ENCODE measurements at places on chromosomes 12 and 14.

- DNase-seq, result no peak
Observed at GRCh38 chr12:132066345-132066685, 77.8 kb downstream of the DDX51 start.

GRCh38 chr12:29211696-29212095 is 62.6 kb downstream of the FAR2 start:
- DNase-seq, result no peak

- DNase-seq, result no peak
Observed at GRCh38 chr14:79144896-79145295, 974.7 kb downstream of the NRXN3 start.

- no peak for DNase-seq
Observed at GRCh38 chr14:58978343-58978742, 210.1 kb upstream of the DAAM1 start.

DNA sequence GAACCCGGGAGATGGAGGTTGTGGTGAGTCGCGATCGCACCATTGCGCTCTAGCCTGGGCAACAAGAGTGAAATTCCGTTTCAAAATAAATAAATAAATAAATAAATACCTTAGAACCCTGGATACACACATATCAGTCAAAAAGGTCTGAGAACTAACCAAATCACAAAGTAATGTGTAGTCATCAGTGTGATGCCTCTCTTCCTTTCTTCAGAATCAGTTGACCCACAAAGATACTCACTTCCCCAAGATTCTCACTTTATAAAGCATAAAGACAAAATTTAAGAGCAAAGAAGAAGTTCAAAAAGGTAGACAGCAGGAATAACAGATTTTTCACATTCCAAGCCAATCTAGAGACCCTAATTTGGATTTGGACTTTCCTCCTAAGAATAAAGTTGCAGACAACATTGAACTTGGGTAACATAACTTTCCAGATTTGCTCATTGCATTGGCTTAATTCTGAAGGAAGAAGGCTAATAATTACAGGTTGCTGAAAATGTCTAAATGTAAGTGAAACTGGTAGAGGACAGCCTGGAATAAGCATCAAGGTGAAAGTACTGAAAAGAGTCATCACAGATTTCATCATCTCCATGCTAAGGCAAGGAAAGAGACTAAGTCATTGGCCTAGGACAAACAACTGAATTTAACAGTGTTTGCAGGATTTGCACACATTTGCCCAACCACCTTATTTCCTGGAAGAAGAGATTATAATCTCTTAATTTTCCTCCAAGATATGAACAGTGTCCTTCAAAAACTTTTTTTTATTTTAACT is 17.4 kb downstream of the TMED10 start:
- DNase-seq, result no peak

- no peak for DNase-seq
Observed at GRCh38 chr12:80001562-80001961, 66.7 kb upstream of the PPP1R12A start.

GRCh38 chr12:57838594-57839302 is 7.8 kb downstream of the CTDSP2 start:
- no peak for DNase-seq

GRCh38 chr12:107317751-107318555 is 224.6 kb upstream of the CRY1 start:
- peak; percentile 83 for DNase-seq

DNA sequence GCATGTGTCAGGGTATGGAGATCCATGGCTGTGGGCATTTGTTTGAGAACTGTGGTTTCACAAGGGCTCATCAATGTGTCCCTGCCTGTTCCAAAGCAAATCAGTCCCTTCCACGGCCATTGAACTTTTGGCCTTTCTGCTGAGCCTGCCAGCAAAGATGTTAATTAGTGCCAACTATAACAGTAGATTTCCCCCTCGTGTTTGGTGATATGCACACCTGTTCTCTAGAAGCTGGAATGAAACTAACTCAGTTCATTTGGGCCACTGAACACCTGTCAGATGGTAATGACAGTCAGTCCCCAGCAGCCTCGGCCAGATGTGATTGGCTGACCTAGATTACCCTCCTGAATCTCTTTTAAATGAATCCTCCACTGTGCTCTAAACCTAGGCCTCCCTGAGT is 43.2 kb downstream of the IRAK3 start:
- DNase-seq, result no peak

DNA sequence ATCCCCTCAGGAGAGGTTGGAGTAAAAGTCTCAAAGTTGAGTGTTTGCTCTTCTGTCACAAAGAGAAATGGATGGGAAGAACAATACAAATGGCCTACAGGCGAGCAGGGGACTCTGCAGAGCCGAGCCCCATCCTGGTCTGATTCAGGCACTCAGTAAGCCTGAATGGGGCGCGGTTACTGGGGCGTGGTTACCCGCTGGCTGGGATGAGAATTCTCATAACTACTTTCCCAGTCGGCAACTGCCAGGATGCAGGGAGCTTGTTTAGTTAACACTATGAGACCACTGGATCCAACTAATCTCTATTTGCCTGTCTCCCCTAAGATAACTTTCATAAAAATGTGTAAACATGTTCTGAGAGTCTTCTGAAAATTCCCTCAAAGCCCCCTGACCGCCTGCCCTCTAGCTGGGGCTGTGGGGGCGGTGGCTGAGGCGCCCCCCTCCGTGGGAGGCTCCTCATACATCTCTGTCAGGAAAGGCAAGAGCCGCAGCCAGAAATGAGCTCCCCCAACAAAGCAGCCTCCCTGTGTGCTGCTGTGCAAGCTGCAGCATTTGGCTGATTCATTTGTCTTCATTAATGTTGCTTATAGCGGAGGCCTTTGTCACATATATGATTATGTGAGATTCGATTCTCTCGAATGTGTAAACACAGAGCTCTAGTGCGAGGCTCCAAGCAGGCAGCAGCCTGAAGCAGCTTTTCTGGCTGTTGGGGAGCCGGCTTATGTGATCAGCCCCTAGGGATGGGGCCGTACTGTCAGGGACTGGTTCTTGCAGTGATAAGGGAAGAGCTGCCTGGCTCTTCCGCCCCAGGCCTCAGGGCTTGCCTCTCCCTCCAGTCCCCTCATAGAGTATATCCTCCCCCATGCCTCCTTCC is 126.1 kb upstream of the ARHGAP5 start:
- DNase-seq, result no peak

DNA sequence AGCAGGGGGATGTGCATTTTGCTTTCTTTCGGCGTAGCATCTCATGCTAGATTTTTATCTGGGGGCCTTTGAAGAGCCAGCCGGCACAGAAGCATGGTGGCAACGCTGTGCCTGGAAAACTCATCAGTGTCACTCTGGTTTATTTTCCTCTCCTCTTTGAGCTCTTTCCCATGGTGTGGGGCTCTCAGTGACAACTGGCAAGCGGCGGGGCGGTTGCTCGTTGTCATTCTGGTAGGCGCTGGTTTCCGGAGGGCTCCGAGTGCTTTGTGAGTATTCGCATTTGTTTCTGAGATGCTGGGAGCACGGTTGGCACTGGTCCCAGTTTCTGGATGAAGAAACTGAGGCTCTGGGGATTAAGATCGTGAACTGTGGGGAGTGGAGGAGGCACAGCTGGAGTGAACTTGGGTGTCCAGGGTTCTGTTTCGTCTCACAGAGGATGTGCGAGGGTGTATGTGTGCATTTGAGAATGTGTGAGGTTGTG is 23.3 kb downstream of the TPCN1 start:
- DNase-seq, result no peak

- DNase-seq, result no peak
Observed at GRCh38 chr14:73176685-73177084, 40.4 kb downstream of the PSEN1 start.

DNA sequence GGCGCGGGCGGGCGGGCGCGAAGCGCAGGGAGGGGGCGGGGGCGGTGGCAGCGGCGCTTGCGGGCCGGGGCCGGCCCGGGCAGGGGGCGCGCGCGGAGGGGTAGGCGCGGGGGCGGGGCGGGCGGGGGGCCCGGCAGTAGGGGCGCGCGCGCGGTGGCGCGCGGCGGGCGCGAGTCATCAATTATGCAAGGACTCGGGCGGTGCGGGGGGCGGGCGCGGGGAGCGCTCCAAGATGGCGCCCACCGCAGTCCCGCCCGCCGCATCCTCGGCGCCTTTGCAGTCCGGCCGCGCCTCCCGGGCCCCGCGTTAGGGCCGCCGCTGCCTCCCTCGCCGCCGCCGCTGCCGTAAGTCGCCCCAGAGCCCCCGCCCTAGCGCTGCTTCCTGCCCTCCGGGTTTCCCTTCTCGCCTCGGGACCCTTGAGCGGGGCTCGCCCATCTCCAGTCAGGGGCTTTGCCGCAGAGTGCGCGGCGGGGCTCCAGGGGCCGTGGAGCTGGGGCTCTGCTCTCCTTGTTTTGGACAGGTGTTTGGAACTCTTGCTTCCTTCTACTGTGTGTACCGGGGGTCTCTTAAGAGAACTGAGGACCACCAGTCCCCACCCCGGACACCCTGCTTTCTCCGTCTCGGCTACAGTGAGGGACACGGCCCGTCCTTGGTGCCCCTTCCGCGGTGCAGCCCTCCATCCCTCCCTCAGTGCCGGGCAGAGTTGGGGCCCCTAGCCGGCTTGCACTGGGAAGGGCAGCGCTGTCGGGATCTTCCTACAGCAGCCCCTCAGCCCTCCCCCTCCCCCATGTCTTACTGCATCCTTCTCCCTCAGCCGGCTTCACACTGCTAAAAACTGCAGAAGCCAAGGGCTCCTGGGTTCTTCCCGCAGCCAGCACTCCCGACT is at the start of gene SCN8A:
TSS of gene SCN8A (plus strand) at position 218 of the 886 bp plus-strand sequence. CDS start 71,585 bp downstream, outside the sequence.
- DNase-seq, result peak; percentile 62

Data from activated T-cell treated with anti-CD3 and anti-CD28 coated beads, Interleukin-2, amount 50 U/mL, for 1 hour (primary cell).